Fibroblast of skin of scalp (primary cell): ENCODE measurements at places on chromosomes 6 and 20.

GRCh38 chr6:136090929-136091328 lies 159.2 kb downstream of the MTFR2 start:
- no peak for DNase-seq

DNA sequence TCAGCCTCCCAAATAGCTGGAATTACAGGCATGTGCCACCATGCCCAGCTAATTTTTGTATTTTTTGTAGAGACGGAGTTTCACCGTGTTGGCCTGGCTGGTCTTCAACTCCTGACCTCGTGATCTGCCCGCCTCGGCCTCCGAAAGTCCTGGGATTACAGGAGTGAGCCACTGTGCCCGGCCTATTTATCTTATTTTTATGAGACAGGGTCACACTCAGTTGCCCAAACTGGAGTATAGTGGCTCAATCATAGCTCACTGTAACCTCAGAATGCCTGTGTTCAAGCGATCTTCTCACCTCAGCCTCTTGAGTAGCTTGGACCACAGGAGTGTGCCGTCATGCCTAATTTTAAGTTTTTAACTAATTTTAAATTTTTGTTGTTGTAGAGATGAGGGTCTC lies 114.4 kb downstream of the JARID2 start:
- DNase-seq = no peak

- no peak for DNase-seq
These were observed 120.1 kb upstream of the SHLD1 start for GRCh38 chr20:5630071-5630470.

GRCh38 chr20:49680484-49680883 lies 33.2 kb downstream of the B4GALT5 start:
- DNase-seq = no peak

DNA sequence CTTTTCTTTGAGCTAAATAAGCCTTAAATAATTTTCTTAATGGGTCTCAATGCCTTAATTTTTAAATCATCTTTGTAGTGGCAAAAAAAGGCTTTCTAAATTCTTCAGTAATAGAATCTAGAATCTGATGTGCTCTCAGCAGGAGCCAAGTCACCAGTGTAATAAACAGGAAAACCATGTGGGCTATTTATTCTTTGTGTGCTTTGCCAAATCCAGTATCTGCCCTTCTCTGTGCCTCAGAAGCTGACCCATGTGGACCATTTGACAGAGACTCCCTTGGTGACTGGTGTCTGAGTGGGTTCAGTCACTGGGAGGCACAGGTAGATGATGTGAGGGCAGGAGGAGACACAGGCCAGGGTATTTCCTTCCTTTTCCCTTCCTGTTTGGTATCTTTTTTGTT lies 152.9 kb downstream of the PAK5 start:
- no peak for DNase-seq

DNA sequence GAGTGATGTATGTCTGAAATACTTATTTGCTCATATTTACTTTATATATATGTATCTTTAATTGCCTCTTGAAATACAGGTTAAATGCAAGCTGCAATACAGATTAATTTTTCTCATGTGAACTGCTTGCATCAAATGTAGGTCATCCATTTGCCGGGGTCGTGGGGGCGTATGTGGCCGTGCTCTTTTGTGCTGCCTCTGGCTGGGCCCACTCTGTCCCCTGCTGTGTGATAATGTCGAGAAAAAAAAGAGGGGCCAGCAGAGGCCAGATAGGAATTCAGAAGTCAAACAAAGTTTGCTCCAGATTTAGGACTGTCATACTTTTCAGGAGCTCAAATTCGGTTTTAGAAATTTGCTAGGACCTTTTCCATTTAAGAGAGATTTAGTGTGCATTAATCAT lies 459.6 kb upstream of the SOX4 start:
- DNase-seq = no peak
